ENCODE measurements at places on chromosomes 5 and 9. TPM values are rescaled to one million over a fixed set of nuclear protein-coding genes. Genes with fewer than 3 reads are reported as not detected.

IFNA13 gene
- not detected for total RNA-seq

ASTN2 gene
- 3.1 TPM for total RNA-seq

SLC46A2 gene
- not detected for total RNA-seq

NDST1 gene
- total RNA-seq = 4.8 TPM

PCDHA9 gene
- total RNA-seq = not detected

SPOCK1 gene
- not detected for total RNA-seq

CACNA1B gene
- not detected for total RNA-seq

OTP gene
- total RNA-seq = not detected

CCDC183 gene
- 0.46 TPM for total RNA-seq

CATSPER3 gene
- 0.17 TPM for total RNA-seq

FIBCD1 gene
- total RNA-seq = not detected

UBE2QL1 gene
- not detected for total RNA-seq

IL9 gene
- 9.6 TPM for total RNA-seq

PFN3 gene
- total RNA-seq = not detected

WNT8A gene
- not detected for total RNA-seq

SPATA31A3 gene
- not detected for total RNA-seq

CD74 gene
- total RNA-seq = 253 TPM

ARL10 gene
- 16.7 TPM for total RNA-seq

LCN6 gene
- not detected for total RNA-seq

SLC36A3 gene
- total RNA-seq = not detected

SLIT3 gene
- 0.76 TPM for total RNA-seq

PTGS1 gene
- total RNA-seq = not detected

GRK6 gene
- total RNA-seq = 180 TPM

CDKN2B gene
- total RNA-seq = 0.11 TPM

ACSL6 gene
- total RNA-seq = 23.4 TPM

INSYN2B gene
- total RNA-seq = not detected

Data from activated CD8-positive, alpha-beta memory T cell treated with anti-CD3 and anti-CD28 coated beads for 36 hours (primary cell).